ENCODE measurements at places on chromosomes 6 and 20. TPM values are rescaled to one million over a fixed set of nuclear protein-coding genes. Genes with fewer than 3 reads are reported as not detected.

Gene MUCL3
- not detected for total RNA-seq

Gene PTCRA
- not detected for total RNA-seq

Gene NMBR
- total RNA-seq, result under 0.01 TPM

Gene LAMP5
- total RNA-seq, result 0.98 TPM

Gene ETV7
- 0.33 TPM for total RNA-seq

Gene TP53TG5
- total RNA-seq, result not detected

Gene TRIM31
- total RNA-seq, result not detected

Gene RAET1E
- 0.29 TPM for total RNA-seq

Gene FRK
- under 0.01 TPM for total RNA-seq

Gene OVOL2
- not detected for total RNA-seq

Gene SLC17A3
- not detected for total RNA-seq

Gene TRIM10
- not detected for total RNA-seq

Gene KIAA1755
- 0.19 TPM for total RNA-seq

Gene KIF13A
- total RNA-seq, result 57.2 TPM
